Vagina (tissue), 2 donors: ENCODE measurements at places on chromosomes 3 and 15. TPM values are rescaled to one million over a fixed set of nuclear protein-coding genes. Genes with fewer than 3 reads are reported as not detected.

- DNase-seq, result peak; percentile 42
These were observed 158.8 kb downstream of the SMAD6 start for GRCh38 chr15:66860844-66861243.

DNA sequence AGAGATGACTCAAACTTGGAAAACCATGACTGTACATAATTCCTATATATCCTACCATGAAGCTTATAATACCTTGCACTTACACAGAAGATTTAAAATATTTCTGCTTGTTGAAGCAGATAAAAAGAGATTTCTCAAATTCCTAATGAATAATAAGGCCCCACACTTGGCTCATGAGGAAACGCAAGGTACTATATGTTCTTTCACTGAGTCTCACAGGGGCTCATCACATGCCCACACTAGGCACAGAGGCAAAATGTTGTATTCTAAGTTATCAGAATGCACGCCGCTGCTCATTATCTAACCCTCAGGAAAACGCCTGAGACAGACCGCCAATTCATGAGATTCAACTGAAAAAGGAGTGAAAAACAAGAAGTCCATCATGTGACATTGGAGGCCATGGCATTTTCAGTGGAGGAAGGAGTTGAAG lies 5.6 kb downstream of the MYO1E start:
- no peak for DNase-seq

DNA sequence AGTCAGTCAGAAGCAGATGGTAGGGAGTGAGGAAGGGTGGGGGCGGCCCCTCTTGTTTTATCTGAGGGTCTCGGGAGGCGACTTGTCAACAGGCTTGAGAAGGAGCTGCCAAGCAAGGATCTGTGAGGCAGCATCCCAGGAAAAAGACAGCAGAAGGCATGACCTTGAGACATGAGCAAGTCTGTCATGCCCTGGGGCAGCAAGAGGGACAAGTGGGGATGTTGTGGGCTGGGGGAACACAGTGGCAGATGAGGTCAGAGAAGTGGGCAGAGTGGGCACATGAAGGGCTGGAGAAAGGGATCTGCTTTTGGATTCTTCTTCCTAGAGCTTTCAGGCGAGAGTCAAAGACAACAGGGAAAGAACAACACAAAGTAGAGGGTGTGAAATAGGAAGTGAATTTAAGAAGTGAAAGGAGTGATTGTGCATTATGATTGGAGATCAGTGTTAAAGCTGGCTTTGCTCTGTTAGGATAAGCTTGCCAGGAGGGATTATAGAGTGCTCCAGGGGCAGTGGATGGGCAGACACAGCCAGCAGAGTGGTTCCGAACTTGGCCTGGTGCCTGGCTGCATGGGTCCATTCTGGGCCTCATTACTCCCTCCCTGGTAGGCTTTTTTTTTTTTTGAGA lies 73.3 kb downstream of the USP13 start:
- DNase-seq, result no peak

DNA sequence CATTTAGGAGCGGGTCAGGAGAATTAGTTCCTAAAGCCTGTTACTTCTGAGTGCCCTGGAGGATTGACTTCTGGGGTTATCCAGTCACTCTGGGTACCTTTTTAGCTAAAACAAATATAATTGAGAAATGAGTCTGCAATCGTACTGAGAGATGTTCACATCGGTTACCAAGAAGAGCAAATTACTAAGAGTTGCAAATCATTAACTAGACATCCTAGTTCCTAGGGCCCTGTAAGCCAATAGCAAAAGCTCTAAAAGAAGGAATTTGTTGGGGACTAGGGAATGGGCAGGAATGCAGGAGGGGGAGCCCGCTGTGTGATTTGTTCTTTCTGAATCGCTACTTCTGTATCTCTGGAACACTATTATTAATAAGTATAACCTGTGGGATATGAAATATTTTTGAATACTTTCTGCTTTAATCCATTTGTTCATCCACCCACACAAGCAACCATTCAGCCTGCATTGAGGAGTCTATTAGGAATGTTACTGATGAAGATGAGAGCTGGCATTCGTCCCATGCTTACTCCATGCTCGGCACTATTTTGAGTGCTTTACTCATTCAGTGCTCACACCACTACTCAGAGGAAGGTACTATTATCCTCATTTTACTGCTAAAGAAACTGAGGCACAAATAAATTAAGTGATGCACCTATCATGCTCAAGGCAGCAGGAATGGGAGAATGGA lies 31.5 kb upstream of the KY start:
- no peak for DNase-seq

DNA sequence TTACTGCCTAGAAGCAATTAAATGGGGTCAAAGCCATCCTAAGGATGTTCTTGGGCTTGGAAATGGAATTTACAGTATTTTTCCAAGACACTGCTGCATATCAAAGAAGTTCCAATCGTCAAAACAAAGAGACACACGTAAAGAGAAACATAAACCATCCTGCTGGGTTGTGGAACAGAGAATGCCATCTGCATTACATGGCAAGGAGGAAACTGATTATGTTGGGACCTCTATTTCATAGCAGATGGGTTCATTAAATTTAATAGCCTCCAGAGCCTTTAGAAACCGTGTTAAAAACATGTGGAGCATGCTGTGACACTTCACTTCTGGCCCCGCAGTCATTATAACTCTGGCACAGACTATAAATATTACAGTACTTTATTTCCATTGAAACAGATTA lies 154.6 kb downstream of the LRTM1 start:
- DNase-seq, result no peak

DNA sequence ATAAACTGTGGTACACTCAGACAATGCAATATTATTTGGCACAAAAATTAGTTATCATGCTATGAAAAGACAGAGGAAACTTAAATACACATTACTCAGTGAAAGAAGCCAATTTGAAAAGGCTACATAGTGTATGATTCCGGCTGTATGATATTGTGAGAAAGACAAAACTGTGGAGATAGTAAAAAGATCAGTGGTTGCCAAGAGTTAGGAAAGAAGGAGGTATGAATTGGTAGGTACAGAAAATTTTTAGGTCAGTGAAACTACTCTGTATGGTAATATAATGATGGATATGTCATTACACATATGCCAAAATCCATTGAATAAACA lies 458.8 kb upstream of the CBLB start:
- no peak for DNase-seq

GRCh38 chr3:134606033-134607025 lies 44.5 kb downstream of the KY start:
- peak; percentile 72 for DNase-seq

GRCh38 chr3:79351699-79352098 lies 416.1 kb downstream of the ROBO1 start:
- DNase-seq, result no peak

- DNase-seq, result no peak
These were observed 236.2 kb downstream of the TLE3 start for GRCh38 chr15:69861331-69862171.

GRCh38 chr15:64542091-64542490 lies 81.7 kb downstream of the ZNF609 start:
- DNase-seq, result no peak

DNA sequence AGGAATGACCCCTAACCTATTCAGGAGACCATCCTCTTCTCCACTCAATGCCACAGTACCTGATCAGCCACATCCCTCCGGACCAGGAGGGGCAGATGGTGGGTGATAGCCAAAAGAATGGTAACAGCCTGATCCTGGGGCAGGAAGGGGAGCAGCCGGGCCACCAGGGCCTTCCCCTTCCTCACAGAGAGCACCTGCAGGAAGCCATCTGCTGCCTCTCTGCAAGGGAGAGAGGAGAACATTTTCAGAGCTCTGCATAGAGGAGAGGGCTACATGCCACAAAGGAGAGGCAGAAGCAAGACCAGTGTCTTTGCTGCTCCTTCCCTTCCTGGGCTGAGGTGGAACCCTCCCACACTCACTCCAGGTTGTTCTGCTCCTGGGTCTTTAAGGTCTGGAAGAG lies 5.5 kb upstream of the SPG11 start:
- DNase-seq, result no peak

- no peak for DNase-seq
These were observed 41.8 kb downstream of the HLTF start for GRCh38 chr3:149044339-149045083.

DNA sequence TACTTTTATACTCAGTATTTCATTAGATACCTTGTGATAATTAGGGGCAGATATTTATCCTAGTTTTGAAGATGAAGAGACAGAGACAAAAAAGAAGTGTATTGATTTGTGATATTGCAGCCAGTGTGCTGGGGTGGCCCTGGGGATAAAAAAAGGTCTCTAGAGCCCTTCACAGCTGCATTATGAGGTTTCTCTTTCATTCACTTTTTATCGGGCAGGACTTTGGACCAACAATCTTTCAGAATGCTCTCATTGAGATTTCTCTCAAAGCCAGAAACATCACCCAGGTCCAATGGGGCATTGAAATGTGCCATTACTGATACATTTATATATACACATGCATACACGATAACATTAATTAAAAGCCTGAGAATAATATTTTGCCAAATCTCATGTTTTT lies 20.5 kb upstream of the SELENOT start:
- DNase-seq, result no peak

- no peak for DNase-seq
These were observed 26.7 kb downstream of the ZIC4 start for GRCh38 chr3:147379651-147380050.

GRCh38 chr3:138806376-138807080 lies 28.2 kb downstream of the PIK3CB start:
- no peak for DNase-seq

GRCh38 chr3:107767897-107768605 lies 245.3 kb downstream of the BBX start:
- no peak for DNase-seq

DNA sequence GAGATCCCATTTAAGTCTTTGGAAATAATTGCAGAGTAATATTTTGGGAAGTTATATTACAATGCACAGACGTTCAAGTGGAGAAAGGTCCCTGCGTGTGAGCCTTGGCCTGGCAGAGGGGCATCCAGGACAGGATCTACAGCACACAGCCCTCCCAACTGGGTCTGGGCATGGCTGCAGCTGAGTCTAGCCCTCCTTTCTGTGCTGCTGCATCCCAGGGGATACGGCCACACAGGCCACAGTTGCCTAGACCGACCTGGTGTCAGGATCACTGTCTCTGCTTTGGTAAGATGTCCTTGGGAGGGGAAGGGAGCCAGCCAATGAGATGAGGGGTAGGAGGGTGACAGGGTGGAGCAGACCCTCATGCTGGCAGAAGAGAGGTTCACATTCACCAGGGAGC lies 46.1 kb downstream of the APBA2 start:
- DNase-seq, result no peak

- no peak for DNase-seq
These were observed 647.8 kb upstream of the CCDC54 start for GRCh38 chr3:106729481-106729880.

DNA sequence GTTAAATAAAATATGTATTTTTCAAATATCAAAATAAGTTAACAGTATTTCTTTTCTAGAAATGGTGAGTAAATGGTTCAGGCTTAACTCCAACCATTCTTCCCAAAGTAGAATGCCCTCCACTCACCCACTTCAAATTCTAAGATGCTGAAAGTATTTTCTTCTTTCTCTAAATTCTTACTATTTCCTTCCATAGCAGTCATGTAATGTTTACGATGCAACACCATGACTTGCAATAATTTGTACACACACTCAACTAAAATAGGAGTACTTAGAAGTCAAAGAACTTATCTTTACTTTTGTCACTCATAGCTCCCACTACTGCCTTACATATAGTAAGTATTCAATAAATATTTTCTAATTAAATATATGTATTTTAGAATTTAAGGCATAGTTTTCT lies 65.0 kb downstream of the AQR start:
- no peak for DNase-seq

DNA sequence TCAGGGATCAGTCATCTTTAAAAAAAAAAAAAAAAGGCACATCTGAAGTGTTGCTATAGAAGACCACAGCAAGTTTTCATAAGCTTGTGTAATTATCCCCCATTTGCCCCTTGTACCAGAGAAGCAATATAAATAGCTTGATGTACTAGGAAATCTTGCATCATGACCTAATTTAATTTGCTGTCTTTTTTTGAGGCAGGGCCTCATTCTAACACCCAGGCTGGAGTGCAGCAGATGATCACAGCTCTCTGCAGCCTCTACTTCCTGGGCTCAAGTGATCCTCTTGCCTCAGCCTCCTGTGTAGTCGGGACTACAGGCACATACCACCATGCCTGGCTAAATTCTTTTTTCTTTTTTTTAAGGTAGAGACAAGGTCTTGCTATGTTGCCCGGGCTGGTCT lies 88.7 kb downstream of the ARIH1 start:
- DNase-seq, result no peak

DNA sequence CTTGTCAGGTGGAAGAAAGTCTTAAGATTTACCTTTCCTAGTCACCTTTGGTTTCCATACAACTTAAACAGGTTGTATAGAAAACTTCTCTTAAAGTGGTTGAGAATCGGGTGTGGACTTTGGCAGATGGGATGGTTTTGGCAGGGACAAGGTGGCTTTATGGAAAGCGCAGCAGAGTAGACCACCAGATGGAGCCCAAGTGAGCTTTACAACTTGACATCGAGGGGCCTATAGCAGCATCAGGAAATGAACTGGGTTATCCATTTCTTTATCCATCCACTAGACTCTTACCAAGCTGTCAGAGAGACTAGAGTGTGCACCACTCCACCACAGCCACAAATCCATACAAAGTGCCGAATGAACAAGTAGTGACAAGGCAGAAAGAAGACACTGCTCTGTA lies 85.3 kb upstream of the MBNL1 start:
- DNase-seq, result no peak

GRCh38 chr15:62578546-62578945 lies 413.5 kb upstream of the C2CD4B start:
- DNase-seq, result no peak

GRCh38 chr15:33209575-33210481 lies 15.3 kb upstream of the FMN1 start:
- DNase-seq, result no peak

GRCh38 chr15:40914486-40914885 lies 14.7 kb upstream of the DLL4 start:
- no peak for DNase-seq

DNA sequence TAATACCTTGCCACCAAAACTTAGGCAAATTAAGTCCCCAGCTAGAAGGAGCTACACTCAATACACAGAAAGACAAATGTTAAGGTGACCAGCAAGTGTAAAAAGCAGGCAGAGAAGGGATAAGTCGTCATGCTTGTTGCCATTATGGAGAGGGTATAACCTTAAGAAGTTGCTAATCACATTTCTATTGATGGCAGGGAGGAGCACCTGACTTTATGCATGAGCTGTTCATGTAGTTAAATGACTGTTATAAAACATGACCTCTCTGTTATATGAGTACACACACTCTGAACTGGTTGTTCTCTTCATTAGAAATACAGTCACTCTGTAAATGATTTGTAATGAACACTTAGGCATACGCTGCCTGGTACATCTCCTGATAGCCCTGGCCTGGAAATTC lies 6.6 kb upstream of the CCNL1 start:
- no peak for DNase-seq

Gene GPR149
- not detected for total RNA-seq

Gene CCDC13
- 1.2 TPM for total RNA-seq

Gene KLHL40
- total RNA-seq, result not detected

Gene COL7A1
- total RNA-seq, result 148 TPM

Gene CEP19
- 1.5 TPM for total RNA-seq

Gene SPTSSB
- 2.9 TPM for total RNA-seq

Gene HTD2
- total RNA-seq, result 3.7 TPM

Gene LRRC31
- not detected for total RNA-seq

Gene PHC3
- total RNA-seq, result 46.9 TPM

Gene CNTN4
- total RNA-seq, result 22.1 TPM

Gene FAM3D
- 13.5 TPM for total RNA-seq

Gene EOMES
- total RNA-seq, result 0.49 TPM

Gene VPS33B
- 16.5 TPM for total RNA-seq

Gene XCR1
- not detected for total RNA-seq
